ENCODE measurements at places on chromosomes 5 and 9.

- DNase-seq, result no peak
Measured at GRCh38 chr5:173757403-173758209, 130.5 kb upstream of the CPEB4 start.

DNA sequence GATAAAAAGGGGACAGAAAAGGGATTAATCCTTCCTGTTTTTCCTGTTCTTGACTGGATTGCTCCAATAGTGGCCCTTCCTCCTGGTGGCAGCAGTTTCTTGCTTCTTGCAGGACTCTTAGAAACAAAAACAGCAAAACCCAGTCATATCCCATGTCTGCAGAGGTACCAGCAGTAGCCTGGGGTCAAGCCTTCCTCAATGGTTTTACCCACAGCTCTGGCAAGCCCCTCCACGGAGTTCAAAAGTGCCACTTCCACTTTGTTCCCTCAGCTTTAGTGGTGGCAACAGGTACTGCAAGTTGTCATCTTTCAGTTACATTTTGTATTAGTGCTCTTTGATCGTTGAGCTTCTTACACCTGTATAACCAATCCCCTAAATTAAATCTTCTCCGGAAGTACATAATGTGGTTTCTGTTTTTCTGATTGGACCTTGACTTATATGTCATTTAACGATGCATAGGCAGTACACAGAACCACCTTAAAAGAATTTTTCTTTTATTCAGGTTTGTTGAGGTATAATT lies 8.7 kb upstream of the RANBP6 start:
- no peak for DNase-seq

- no peak for DNase-seq
Measured at GRCh38 chr9:130186839-130187522, 14.8 kb downstream of the NCS1 start.

- no peak for DNase-seq
Measured at GRCh38 chr5:180646963-180647305, 2.5 kb downstream of the FLT4 start.

GRCh38 chr5:82314964-82315758 lies 37.0 kb upstream of the RPS23 start:
- no peak for DNase-seq

- DNase-seq, result no peak
Measured at GRCh38 chr5:139295346-139296057, 2.0 kb downstream of the MATR3 start.

DNA sequence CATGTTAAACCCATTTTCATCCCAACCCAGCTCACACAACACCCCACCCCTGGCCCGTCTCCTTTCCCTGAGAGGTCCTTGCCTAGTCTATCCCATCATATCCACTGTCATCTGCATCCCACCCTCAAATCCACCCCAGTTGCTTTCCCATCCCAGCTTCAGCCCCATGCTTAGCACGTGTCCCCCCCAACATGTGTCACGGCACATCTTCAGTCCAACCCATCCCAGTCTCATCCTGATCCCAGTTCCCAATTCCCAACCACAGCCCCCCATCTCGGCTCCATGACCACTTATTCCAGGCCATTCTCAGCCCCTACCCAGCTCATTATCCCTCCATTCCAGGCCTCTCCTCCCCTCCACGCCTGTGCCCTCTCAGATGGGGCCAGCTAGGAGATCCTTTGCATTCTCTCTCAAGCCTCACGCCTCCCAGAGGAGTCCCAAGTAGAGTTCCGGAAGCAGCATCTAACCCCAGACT lies 605 bp upstream of the DBN1 start:
- DNase-seq, result no peak

DNA sequence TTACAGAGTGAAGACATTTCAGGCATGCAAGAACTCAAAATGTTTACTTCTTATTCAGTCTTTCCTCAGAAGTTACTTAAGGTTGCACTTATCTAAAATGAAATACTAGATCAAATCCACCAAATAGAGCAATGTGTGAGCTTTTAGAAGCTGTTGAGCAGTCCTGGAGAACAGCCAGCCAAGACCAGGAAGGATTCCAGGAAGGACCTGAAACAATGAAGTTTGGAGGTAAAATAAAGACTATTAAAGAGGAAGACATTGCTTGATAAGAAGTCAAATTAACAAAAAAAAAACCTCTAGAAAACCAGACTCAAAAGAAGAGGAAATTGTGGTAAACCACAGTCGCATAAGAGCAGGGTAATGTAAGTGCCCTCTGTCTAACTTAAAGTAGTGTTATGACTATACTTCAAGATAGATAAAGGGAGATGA lies 156.2 kb upstream of the S1PR3 start:
- DNase-seq, result no peak

All from activated naive CD4-positive, alpha-beta T cell (primary cell).